Stimulated activated naive B cell treated with anti-CD40 and anti-IgM and Interleukin-4, amounts not matched to agents 10 μg/mL and 1 μg/mL and 100 μg/mL, for 72 hours (primary cell): ENCODE measurements at places on chromosomes 1 and 21.

DNA sequence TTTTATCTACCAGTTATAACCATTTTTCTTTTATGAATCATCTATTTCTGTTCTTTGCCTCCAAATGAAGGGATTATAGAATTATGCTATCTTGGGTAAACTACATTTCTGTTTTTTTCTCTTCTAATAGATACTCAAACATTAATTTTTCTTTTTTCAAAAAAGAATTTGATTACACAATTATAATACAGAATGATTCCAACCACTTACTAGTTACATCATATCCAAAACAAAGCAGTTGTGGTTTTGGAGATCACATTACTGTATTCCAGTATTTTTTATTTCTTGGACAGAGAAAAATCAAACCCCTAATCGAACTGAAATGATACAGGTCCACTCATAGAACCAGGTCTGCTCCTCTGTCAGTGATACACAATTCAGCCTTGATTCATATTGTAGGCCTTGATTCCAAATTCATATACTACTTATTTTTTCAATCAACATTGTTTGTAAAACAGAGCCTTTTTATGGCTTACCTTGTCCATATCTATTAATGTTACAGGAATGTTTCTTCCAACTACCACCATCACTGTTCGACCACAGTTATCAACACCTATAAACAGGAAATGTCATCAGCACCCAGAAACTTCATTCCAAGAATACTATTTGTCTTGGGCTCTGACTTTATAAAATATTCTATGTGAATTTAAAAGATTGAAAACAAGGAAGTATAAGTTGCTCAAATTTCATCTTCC is 43.2 kb downstream of the GDAP2 start:
- H3K4me3 ChIP-seq = no peak overlapping the region
- DNase-seq = no peak

- no peak overlapping the region for H3K27ac ChIP-seq
- DNase-seq = peak; percentile 38
- H3K36me3 ChIP-seq = no peaks in the 10 kb centered on the region
- peaks cover 45% of the 10 kb centered on the region for H3K27me3 ChIP-seq
Measured at GRCh38 chr21:42309753-42310213, 5.4 kb downstream of the TFF3 start.

DNA sequence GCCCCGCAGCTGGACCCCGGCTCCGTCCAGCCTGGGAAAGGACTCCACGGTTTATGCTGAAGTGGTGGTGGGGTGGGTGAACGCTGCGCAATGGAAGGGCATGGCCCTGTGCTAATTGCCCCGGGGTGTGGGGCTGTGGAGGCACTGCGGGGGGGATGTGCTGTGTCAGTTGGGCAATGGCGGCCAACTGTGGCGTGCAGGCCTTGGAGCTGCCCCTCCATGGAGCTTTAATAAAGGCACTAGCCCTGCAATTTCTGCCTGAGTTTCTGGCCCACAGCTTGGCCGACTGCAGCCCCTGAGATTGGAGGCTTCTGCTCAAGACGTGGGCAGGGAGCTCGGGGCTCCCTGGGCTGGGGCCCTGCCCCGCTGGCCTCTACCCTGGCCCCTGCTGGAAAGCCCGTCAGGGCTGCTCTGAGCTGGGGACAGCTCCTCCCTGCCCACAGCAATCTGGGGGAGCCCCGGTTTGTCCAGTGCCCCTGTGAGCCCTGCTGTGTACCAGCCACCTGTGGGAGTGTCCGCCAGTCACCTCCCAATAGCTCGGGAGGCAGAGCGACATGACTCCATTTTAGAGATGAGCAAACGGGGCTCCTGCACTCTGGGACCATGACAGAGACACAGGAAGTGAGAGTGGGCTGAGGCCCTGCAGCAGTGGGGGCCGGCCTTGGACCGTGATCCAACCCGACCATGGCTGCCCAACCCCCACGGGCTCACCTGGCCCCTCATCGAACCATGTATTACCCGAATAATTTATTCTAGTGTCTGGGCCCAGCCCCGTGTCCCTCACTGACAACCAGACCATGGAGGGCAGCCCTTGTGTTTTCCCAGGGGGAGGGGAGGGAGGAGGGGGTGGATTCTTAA is 8.7 kb upstream of the TNFRSF14 start:
- peak overlapping the region; percentile 92 for H3K27ac ChIP-seq
- peak; percentile 88 for DNase-seq
- H3K27me3 ChIP-seq = peaks cover under 1% of the 10 kb centered on the region
- peak overlapping the region; percentile 96 for H3K4me3 ChIP-seq

GRCh38 chr1:25657121-25657882 is 40.7 kb downstream of the MAN1C1 start:
- H3K4me3 ChIP-seq = no peak overlapping the region
- peak; percentile 15 for DNase-seq
- no peaks in the 10 kb centered on the region for H3K36me3 ChIP-seq
- H3K27me3 ChIP-seq = peaks cover 7% of the 10 kb centered on the region
- no peak overlapping the region for H3K27ac ChIP-seq
- H3K4me1 ChIP-seq = peaks cover 16% of the 10 kb centered on the region

- H3K36me3 ChIP-seq = peaks cover 41% of the 10 kb centered on the region
- peaks cover 12% of the 10 kb centered on the region for H3K27me3 ChIP-seq
- no peak overlapping the region for H3K4me3 ChIP-seq
- no peak overlapping the region for H3K27ac ChIP-seq
Measured at GRCh38 chr1:149967041-149967440, 30.4 kb upstream of the MTMR11 start.

GRCh38 chr1:92186081-92186480 is 31.6 kb upstream of the C1orf146 start:
- peaks cover 7% of the 10 kb centered on the region for H3K27me3 ChIP-seq
- H3K27ac ChIP-seq = no peak overlapping the region
- no peaks in the 10 kb centered on the region for H3K4me1 ChIP-seq
- DNase-seq = no peak
- H3K36me3 ChIP-seq = no peaks in the 10 kb centered on the region
- H3K4me3 ChIP-seq = no peak overlapping the region

DNA sequence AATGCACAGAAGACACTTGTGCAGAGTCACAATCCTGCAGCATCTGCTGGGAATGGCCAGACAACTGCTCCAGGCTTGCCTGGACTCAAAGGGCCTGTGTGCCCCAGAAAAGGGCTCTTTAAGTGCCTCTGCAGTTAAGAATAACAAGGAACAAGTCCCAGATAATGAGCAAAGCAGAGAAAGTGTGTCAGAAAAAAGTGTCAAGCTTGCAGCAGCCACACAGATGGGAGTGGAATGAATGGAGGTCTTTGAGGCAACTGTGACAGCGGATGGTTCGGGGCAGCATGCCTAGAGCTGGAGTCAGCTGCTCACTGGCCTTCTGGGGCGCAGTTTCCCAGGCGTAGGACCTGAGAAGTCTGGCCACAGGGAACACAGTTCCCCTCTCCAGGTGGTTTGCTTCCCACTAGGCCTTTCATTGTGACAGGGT is 5.1 kb downstream of the PARP1 start:
- H3K27ac ChIP-seq = peak overlapping the region; percentile 92
- H3K36me3 ChIP-seq = peaks cover 35% of the 10 kb centered on the region

- DNase-seq = no peak
- peaks cover 11% of the 10 kb centered on the region for H3K4me1 ChIP-seq
- no peak overlapping the region for H3K27ac ChIP-seq
- no peaks in the 10 kb centered on the region for H3K36me3 ChIP-seq
- H3K4me3 ChIP-seq = no peak overlapping the region
- H3K27me3 ChIP-seq = no peaks in the 10 kb centered on the region
Measured at GRCh38 chr1:24393892-24394291, 19.7 kb downstream of the STPG1 start.

DNA sequence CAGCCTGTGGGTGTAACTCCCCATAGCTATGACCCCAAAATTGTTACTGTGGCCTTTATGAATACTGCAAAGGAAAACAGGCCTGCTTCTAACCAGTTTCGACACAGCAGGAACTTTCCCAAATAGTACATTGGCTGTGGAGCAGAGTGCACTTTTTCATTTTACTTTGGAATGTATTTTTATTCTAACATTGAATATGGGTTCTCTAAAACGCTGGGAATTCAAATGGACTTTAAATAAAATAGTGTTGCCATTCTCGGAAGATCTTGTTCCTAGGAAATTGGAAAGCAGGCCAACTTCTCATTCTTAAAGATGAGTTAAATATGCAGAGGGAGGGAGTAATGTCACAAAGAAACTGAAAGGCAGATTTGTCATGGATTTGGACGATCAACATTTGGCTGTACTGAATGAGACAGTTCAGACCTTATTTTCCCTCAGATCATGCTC is 39.6 kb upstream of the ARHGAP29 start:
- H3K36me3 ChIP-seq = no peaks in the 10 kb centered on the region
- H3K27ac ChIP-seq = no peak overlapping the region
- H3K4me1 ChIP-seq = no peaks in the 10 kb centered on the region
- peaks cover 15% of the 10 kb centered on the region for H3K27me3 ChIP-seq
- no peak overlapping the region for H3K4me3 ChIP-seq

- DNase-seq = no peak
- no peaks in the 10 kb centered on the region for H3K27me3 ChIP-seq
- H3K36me3 ChIP-seq = no peaks in the 10 kb centered on the region
Measured at GRCh38 chr1:205236526-205236925, 8.8 kb downstream of the TMCC2 start.

DNA sequence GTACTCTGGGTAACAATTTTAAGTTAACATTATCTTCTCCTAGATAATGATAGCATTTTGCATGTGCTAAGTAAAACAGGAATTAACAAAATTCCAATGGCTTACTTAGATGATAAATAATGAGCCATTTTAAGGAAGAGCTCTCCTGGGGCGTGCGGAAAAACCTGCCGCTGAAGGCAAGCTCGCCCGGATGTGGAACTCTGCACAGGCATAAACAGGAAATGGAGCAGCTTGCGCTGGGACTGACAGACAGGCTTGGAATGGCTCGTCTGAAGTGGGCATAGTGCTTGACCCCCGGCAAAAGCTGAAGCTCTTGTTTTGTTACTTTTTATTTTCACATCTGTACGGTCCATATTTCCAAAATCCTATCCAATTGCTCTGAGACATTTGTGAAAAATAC is 169.2 kb downstream of the ZNF281 start:
- no peak overlapping the region for H3K27ac ChIP-seq
- H3K36me3 ChIP-seq = no peaks in the 10 kb centered on the region
- no peak overlapping the region for H3K4me3 ChIP-seq
